ENCODE measurements at places on chromosomes 6 and 20.

DNA sequence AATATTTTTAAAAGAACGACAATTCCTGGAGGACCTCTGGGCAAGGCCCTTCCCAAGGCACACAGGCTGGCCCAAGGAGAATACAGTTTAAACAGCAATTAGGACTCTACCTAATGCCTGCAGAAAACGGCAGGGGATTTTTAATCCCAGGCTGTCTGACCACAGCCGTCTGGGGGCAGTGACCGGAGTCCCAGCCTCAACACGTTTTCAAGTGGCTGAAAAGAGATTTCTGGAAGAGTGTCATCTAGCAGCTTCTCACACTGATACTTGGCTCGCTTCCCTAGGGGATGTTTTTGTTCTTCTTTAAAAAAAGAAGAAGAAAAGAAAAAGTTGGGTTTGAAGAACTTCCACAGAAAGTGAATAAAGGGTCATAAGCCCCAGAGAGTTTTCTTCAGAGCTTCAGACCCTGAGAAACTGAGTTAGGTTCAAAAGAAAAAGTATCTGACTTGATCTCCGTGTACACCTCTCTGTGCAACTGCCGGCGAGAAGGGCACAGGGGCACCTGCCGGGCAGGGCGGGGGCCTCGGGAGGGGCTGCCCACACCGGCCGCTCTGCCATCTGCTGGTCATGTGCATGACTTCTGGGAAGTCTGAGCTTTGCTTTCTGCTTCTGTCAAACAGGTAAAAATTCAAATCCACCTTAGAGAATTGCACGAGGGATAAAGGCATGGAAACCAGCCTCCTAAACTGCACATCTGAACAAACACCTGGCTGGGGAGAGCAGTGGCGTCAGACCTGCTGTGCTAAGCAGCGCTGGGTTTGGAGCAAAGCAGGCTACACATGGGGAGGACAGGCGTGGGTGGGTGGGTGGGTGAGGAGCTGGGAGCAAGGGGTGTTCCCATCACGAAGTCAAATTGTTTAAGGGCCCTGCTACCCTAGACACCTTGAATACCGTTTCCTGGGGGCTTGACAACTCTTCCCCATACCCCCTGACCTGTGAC lies 33.0 kb downstream of the RRBP1 start:
- no peak for DNase-seq

DNA sequence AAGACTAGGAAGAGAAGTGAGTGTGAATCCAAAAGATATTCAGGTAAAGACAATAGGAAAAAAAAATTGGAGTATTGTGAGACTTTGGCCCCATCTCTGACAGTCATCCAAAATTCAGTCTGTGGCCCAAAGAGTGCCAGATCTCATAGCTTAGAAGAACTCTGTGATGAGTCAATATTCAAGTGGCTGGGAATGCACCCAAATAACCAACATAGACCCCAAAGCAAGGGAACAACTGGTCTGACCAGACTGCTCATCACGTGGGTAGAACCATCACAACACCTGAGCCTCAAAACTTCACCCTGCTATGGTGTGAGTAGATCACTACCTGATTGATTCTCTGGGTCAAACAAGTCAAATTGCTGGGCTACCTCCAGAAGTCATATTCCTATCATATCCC lies 51.1 kb upstream of the TRDN start:
- DNase-seq: no peak

GRCh38 chr6:13328076-13328874 lies at the start of gene TBC1D7:
Gene TBC1D7 (minus strand): TSS chr6:13328537. CDS start chr6:13326898, 1,639 bp downstream.
- peak; percentile 86 for DNase-seq

- no peak for DNase-seq
Observed at GRCh38 chr6:108029226-108029921, 45.2 kb downstream of the OSTM1 start.

GRCh38 chr6:34115403-34115795 lies 30.5 kb downstream of the GRM4 start:
- DNase-seq: no peak

- DNase-seq: no peak
Observed at GRCh38 chr20:51446656-51447055, 95.9 kb downstream of the NFATC2 start.

GRCh38 chr6:17501442-17501841 lies 98.7 kb upstream of the FAM8A1 start:
- DNase-seq: no peak

- no peak for DNase-seq
Observed at GRCh38 chr6:33191383-33192104, 723 bp downstream of the COL11A2 start.

DNA sequence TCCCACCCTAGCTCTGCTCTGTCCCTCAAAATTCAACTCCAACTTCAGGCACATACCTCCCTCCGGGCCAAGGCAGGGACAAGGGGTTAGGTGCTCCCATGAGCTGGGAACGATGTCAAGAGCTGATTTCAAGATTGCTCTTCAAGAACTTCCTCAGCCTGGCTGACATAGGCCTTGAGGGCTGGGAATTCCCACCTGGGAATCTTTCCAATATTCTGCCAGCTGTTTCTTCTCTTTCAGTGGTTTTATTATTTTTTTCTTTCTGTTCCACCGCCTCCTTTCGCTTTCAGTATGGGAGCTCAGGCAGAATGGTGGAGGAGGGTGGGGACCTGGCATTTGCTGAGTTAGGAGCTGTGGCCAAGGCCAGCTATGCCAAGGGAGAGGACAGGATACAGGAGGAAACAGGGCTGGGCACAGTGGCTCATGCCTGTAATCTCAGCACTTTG lies 33.7 kb downstream of the SRSF3 start:
- DNase-seq: no peak

- DNase-seq: no peak
Observed at GRCh38 chr6:150491131-150491810, 108.4 kb upstream of the PLEKHG1 start.

- no peak for DNase-seq
Observed at GRCh38 chr6:108689272-108690161, 128.8 kb downstream of the FOXO3 start.

DNA sequence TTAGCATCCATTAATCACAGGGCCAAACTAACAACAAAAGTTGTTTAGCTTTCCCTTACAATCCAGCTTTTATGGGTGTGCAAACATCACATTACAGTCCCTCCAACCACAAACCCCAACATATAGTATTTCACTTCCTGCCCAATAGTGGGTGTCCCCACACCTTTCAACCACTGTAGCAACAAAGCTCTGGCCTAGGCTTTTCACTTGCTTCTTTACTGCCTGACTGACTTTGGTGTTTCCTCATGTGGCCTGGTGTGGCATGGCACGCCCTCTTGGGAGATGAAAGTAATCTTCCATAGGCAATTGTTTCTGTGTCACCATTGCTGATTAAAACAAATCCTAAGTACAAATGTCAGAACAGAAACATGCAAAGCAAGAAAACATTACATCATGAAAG lies 46.3 kb downstream of the MCM8 start:
- DNase-seq: no peak

DNA sequence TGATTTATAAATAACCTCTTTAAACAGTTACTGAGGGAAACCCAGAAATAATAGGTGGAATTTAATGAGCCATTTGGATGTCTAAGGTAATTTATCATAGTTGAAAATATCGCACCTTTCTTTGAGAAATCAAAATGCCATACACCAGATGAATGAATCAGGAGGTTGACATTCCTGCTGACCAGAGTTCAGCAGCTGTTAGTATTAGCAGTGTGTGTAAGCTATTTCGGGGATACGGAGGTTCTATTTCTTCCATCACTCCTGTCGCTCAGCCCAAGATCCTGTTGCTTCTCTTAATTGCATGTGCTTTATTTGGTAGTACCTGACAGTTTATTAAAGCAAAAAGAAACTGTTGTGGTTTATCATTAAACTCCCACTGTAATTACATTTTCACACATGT lies 67.1 kb downstream of the HDGFL1 start:
- DNase-seq: no peak

DNA sequence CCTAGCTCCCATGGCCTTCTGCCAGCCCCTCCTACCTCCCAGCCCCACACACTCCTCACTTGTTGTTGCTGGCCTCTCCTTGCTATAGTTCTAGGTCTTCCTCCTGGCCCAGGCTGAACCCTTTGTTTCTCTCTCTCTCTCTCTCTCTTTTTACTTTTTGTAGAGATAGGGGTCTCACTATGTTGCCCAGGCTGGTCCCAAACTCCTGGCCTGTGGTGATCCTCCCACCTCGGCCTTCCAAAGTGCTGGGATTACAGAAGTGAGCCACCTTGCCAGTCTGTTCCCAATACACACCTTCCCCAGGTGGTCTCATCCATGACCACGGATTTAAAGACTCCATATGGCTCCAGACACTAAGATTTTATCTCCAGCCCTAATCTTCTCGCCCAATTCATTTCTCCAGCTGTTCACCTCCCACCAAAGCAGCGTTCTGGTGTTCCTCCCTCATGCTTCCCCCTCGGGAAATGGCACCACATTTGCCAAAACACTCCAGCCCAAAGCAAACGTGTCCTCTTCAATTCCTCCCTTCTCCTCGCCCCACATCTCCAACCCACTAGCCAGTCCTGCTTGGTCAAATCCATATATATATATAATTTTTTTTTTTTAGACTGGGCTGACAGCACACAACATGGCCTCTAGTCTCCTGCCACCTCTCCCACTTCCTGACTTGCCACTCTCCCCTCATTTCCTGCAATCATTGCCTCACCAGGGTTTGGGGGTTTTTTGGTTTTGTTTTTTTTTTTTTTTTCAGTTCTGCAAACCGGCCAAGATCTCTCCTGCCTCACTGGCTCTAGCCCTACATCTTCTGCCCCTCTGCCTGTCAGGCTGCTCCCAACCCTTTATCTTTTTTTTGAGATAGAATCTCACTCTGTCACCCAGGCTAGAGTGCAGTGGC lies 104.4 kb downstream of the NCR2 start:
- DNase-seq: no peak

GRCh38 chr6:163955756-163956155 lies 541.2 kb downstream of the QKI start:
- DNase-seq: no peak

DNA sequence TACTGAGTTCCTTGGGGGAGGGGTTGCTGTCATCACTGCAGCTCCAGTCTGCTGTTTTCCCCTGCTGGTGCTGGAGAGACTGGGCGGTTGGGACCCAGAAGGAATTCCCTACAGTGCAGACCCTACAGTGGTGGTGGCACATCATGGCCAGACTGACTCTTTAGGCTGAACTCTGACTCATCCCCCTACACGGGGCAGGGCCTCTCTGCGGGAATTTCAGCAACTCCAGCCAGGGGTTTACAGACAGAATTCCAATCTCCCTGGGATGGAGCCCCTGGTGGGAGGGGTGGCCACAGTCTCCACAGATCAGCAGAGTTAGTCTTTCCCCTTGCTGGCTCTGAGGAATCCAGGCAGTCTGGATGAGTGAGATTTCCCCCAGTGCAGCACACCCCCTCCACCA lies 46.9 kb upstream of the MAPK13 start:
- DNase-seq: no peak

DNA sequence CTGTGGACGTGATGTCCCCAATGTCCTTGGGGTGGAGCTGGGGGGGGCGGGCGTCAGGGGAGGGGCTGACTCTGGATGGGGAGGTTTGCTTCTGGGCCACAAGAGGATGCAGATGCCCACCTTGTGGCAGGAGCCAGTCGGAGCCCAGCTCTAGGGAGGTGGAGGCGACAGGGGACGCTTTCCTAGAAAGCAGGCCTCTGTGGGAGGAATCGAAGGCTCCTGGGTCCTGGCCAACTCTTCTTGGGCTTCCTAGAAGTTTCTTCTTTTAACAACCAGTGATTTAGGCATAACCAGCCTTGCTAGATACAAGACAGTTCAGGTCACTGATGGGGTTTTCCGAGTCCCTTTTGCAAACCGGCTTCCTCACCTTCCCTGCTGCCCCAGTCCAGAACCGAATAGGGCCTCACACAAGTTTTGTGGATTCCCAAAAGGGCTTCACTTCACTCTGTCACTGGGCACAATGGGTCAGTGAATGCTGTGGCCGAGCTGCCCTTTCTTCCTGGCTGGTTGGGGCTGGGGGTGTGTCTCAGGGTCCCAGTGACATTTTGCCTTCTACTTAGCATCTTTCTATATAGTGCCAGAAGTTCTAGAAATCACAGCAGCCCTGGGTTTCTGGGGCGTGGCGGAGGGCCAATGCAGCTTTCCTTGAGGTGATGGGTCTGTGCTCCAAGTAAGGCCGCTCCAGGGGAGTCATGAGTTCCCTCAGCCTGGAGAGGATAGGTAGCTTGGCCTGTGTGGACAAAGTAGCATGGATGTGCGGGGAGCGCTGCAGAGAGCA lies 78.4 kb upstream of the FOXP4 start:
- no peak for DNase-seq

DNA sequence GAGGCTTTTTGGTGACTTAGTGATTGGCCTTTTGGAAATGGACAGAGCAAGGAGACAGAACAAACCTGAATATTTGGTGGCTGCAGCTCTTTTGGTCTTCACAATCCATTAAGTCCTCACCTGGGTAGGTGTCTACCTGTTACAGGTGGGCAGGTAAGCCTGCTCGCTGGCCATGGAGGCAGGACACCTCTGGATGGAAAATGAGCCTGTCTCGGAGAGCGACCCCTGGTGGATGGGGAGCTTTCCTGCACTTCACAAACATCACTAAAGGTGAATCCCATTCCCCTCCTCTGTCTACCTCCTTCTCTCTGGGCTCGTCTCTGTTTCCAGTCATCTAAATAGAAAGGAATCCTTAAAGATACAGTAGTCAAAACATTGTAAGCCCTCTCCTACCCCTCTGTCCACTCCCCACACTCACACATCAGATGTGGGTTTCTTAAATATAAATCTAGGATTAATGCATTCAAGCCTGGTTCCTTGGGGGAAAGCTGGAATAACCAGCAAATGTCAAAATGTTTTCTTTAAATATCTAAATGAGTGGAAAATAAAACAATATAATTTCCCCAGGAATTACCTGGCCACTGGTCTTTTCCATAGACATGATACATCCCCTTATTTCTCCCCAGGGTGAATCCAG lies 304.9 kb downstream of the CDH26 start:
- DNase-seq: no peak

- no peak for DNase-seq
Observed at GRCh38 chr6:18021166-18021850, 33.9 kb upstream of the KIF13A start.

- DNase-seq: no peak
Observed at GRCh38 chr6:84769306-84769705, 4.9 kb upstream of the TBX18 start.

- no peak for DNase-seq
Observed at GRCh38 chr6:53070806-53071205, 5.6 kb downstream of the FBXO9 start.

Data from cortex of kidney (tissue), 1 donor.